ENCODE measurements at places on chromosomes 1 and 21. TPM values are rescaled to one million over a fixed set of nuclear protein-coding genes. Genes with fewer than 3 reads are reported as not detected.

DNA sequence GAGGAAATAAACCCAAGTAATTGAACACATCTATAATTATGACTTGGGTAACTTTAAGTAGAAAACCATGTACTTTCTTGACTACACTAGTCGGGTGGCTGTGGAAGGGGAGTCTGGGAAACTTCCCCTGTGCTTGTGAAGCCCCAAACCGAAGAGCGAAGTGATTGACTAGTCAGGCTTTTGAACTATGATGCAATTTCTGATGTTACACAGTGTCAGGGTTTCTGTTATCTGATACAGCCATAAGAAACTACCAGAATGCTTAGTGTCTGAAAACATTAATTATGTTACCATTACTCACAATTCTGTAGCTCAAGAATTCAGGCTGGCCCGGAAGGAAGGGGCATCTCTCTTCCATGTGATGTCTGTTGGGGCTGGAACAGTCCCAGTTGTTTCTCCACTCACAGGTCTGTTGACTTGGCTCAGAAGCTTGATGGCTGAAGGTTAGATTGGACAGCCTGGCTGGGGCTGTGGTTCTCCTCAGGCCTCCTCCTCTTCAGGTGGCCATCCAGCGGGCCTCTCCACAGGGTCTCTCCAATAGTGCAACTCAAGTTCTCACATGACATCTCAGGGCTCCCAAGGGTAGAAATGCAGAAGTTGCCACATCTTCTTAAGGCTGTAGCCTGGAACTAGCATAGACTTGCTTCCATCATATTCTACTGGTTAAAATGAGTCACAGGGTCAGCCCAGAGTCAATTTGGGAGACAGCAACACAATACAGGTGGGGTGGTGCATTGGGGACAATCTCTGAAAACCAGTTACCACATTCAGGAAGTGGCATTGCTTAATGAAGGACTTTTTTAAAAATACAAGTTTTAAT is 8.3 kb upstream of the C8B start:
- DNase-seq, result no peak

DNA sequence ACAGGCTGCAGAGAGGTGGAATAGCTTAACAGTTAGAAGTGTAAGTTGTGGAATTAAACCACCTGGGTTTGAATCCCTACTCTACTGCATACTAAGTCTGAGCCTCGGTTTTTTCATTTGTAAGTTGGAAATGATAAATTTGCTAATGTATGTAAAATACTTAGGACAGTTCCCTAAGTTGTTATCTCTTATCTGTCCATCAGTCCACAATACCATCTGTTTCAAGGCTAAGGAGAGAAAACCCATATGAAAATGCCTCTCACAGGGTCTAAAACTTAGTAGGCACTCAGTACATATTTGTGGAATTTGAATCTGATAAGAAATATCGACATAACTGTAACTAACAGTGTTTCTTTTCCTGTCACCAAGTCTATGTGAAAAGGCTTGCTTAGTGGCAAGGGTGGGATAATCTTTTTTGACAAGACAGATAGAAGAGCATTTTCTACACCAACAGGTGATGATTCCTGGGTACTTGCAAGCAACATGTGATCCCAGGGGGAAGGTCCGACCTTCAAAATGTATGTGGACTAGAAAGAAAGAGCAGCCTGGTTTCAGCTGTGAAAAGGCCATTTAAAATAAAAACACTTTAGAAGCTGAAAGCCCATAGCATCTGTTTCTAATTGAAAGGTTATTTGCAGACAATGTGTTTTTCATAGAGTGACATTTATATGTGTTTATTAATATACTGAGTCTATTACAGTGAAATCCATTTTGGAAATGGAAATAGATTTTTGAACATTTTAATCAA is 202.9 kb downstream of the HHAT start:
- DNase-seq, result no peak

DNA sequence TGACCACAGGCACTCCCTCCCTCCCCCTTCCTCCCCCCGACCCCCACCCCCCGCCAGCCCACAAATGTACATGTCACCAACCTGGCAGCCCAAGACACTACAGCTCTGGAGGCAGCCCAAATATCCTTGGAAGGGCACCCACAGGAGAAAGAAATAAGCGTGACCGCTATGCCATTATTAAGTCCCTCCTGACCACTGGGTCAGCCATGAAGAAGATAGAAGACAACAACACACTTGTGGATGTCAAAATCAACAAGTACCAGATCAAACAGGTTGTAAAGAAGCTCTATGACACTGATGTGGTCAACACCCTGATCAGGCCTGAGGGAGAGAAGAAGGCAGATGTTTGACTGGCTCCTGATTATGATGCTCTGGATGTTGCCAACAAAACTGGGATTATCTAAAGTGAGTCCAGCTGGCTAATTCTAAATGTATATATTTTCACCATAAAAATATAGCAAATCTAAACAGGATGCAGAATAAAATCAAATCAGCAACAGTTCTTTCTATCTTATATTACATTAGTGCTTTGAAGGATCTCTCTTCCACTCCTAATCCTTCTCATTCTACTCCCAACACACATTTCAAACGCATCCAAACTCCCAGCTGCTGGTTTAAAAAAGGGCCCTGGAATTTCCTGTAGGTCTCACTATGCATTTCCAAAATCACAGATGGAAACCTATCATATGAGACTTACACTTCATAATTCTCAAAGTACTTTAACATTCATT is 77.4 kb upstream of the SLFNL1 start:
- DNase-seq, result no peak

- DNase-seq, result no peak
These were observed 53.6 kb downstream of the RPS6KC1 start for GRCh38 chr1:213104604-213105003.

DNA sequence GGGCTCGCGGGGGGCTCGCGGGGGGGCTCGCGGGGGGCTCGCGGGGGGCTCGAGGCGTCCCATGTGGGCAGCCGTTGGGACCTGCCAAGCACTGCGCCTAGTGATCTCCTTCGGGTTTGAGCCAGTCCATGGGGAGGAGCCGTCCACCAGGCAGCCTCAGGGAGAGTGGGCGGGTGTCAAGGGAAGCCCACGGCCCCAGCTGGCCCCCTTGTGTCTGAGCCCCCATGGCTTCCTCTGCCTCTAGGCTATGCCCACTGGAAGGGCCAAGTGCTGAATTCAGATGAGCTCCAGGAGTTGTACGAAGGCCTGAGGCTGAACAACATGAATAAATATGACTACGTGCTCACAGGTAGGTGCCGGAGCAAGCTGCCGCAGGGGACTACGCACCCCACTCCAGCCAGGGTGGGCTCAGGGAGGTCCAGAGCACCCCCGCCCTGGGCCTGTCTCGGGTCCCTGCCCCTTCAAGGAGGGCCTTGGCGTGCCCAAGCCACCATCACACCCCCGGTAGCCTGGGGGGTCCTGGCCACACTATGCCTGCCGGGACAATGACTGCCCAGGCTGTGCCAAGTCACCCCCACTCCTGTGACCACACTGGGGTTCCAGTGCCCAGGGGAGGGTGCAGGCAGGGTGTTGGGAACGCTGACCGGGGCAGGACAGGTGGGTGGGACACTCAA is 22.6 kb downstream of the PDXK start:
- DNase-seq, result no peak

- DNase-seq, result no peak
These were observed 25.9 kb downstream of the PARP1 start for GRCh38 chr1:226382030-226382429.

The OR14K1 gene
- total RNA-seq, result not detected

GRCh38 chr1:65083263-65083896 is 64.6 kb upstream of the AK4 start:
- no peak for DNase-seq

The LCA5L gene
- total RNA-seq, result 2.7 TPM

DNA sequence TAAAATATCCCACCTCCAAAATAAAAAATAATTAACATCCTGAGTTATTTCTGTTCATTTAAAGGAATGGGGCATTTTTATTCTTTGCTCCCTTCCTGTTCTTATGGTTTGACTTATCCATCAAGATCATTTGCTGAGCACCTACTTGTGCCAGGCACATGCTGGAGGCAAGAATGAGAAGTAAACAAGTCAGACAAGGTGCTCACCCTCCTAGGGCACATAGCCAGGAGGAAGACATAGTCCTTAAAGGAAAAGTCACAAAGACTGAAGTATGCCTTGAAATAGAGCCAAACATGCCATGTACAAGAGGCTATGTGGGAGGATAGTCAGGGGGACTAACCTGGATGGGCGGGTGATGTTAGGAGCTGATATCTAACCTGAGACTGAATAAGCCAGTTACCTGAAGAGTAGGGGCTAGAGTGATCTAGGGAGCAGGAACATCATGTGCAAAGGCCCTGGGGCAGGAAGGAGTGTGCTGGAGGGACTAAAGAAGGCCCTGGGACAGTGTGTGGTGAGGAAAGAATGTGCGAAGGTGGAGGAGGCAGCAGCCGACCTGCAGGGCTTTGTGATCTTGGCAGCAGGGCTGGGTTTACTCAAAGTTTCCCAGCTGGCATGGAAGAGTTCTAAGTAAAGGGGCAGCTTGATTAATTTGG is 233.5 kb downstream of the MATN1 start:
- no peak for DNase-seq

The GIPC2 gene
- total RNA-seq, result not detected

GRCh38 chr1:206979379-206980043 is 9.3 kb upstream of the FCAMR start:
- DNase-seq, result peak; percentile 24

DNA sequence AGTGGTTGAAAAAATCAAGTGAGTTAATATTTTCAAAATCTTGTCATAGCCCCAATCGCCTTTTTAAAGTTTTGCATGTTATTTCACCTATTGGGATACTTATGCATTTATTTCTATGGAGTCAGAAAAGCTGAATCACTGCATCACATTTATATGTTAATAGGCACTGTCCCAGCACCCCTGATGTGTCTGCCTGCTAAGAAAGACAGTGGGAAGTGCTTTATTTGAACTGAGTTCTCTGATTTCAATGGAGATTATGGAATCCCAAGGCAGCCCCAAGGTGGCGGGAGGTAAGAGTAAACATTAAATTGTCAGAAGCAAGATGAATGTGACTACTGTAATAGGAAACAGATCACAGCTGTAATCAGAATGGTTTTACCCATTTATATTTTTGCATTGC is 2225.7 kb downstream of the NCAM2 start:
- DNase-seq, result no peak

DNA sequence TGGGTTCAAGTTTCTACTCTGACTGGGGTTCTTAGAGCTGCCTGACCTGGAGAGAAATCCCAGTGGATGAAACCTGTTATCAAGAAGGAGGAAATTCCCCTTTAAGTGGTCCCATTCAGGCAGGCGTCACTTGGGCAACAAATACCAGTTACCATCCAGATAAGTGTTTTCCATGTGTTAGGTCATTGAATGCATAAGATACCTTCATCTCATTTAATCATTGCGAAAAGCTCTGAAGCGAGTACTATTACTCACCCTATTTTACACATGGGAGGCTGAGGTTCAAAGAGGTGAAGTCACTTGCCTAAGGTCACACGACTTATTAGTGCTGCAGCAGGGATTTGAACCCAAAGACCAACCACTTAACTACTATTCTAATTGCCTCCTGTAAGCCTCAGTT is 45.5 kb upstream of the RPL11 start:
- no peak for DNase-seq

DNA sequence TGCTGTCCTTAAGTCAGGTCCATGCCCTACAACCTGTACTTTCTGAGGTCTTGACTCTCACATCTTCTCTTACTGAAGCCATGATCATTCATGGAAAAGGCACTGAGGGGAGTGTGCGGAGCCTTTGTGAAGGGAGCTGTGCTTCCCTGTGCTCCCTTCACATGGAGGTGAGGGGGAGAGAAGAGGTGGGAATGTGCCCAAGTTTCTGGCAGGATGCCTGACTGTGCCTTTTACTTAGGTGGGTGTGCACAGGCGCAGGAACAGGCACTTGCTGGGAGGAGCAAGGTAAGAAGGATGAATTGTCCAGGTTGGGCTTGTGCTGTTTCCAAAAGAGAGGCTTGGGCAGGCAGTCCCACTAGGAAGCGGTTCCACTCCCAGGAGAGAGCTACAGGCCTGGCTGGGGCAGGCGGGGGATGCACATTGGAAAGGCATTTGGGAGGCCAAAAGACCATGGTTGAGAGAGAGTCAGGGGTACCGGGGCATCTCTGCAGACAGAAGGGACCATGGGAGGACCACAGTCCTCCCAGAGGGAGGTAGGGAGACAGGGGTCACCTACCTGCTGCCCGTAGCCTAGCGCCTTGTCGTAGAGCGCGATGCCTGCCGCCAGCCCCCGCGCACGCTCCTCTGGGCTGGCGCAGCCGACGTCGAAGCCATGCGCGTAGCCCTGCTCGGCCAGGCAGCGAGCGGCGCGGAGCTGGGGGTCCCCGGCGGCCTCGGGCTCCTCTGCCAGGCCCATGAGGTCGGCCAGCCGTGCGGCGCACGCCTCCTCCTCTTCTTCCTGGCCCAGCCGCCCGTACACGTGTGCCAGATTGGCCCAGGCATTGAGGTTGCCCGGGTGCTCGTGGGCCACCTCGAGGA is 853 bp downstream of the TTC22 start:
- no peak for DNase-seq

- DNase-seq, result no peak
These were observed 12.0 kb downstream of the PPFIA4 start for GRCh38 chr1:203038217-203038741.
